Astrocyte (in vitro differentiated cells and primary cell): ENCODE measurements at places on chromosomes 12 and 14. TPM values are rescaled to one million over a fixed set of nuclear protein-coding genes. Genes with fewer than 3 reads are reported as not detected.
A peak's percentile ranks its signal among the peaks of the same experiment; 100 is the strongest.

The CELA1 gene
- total RNA-seq: not detected in 2 replicates

The WNT1 gene
- not detected in 2 replicates for total RNA-seq

The STXBP6 gene
- 27.1 and 27.5 TPM in 2 replicates for total RNA-seq

The PLXNC1 gene
- 5.8 and 6.9 TPM in 2 replicates for total RNA-seq

The RIPK3 gene
- total RNA-seq: 0.58 and 0.95 TPM in 2 replicates

The MIP gene
- total RNA-seq: not detected in 2 replicates

The SCN8A gene
- total RNA-seq: 6.5 and 6.9 TPM in 2 replicates

The ADIPOR2 gene
- total RNA-seq: 52.8 and 56.6 TPM in 2 replicates

The ANKS1B gene
- 2.4 and 3.0 TPM in 2 replicates for total RNA-seq

The KERA gene
- total RNA-seq: not detected in 2 replicates

The CPNE6 gene
- not detected in 2 replicates for total RNA-seq

The GZMB gene
- not detected in 2 replicates for total RNA-seq

The LRCOL1 gene
- total RNA-seq: not detected in 2 replicates

- no peaks in the 10 kb centered on the region for H3K27me3 ChIP-seq
- peaks cover 20% of the 10 kb centered on the region for H3K36me3 ChIP-seq
- no peak for DNase-seq
- no peak overlapping the region for H3K27ac ChIP-seq
These were observed 74.0 kb downstream of the PCNX1 start for GRCh38 chr14:70981000-70981952.

GRCh38 chr14:103808403-103809001 is 38.9 kb downstream of the PPP1R13B start:
- DNase-seq: peak; percentile 44
- H3K4me3 ChIP-seq: no peak overlapping the region
- H3K4me1 ChIP-seq: no peaks in the 10 kb centered on the region
- no peaks in the 10 kb centered on the region for H3K27me3 ChIP-seq

DNA sequence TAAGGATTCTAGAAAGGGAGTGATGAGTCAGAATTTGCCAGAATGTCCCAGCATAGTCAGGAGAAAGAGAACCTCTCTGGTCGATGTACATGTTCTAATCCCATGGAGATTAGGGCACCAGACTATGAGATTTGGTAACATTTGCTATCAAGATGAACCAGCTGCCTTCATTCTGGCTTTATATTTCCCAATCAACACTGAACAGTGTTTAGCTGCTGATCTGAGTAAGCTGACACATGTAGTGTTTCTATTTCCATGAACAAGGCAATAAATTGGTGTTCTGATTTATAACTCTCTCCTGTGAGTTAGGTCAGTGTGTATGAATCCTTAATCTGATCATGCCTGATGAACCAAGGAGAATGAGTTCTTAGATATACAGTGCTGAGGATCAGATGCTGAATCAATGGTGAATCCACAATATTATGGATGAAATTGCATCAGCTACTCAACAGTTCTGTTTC is 158.0 kb upstream of the AMIGO2 start:
- no peaks in the 10 kb centered on the region for H3K36me3 ChIP-seq
- peak; percentile 16 for DNase-seq
- no peak overlapping the region for H3K4me3 ChIP-seq
- no peak overlapping the region for H3K27ac ChIP-seq
- no peaks in the 10 kb centered on the region for H3K27me3 ChIP-seq
- H3K4me1 ChIP-seq: peaks cover 9% of the 10 kb centered on the region

DNA sequence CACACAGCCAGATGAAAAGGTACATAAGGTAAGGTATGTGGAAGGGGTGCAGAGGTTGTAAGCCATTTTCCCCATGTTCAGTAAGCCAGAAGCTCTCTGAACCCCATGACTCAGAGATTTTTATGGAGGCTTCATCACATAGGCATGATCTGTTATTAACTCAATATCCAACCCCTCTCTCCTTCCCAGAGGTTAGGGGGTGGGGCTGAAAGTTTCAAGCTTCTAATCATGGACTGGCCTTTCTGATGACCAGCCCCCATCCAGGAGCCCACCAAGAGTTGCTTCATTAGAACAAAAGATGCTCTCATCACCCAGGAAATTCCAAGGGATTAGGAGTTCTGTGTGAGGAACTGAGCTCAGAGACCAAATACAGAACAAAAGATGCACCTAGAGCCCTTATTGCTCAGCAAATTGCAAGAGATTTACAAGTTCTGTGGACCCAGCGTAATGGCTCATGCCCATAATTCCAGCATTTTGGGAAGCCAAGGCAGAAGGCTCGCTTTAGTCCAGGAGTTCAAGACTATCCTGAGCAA is 103.2 kb upstream of the DAAM1 start:
- DNase-seq: no peak
- H3K36me3 ChIP-seq: no peaks in the 10 kb centered on the region
- no peaks in the 10 kb centered on the region for H3K27me3 ChIP-seq
- H3K27ac ChIP-seq: no peak overlapping the region
- H3K4me1 ChIP-seq: no peaks in the 10 kb centered on the region
- H3K4me3 ChIP-seq: no peak overlapping the region

DNA sequence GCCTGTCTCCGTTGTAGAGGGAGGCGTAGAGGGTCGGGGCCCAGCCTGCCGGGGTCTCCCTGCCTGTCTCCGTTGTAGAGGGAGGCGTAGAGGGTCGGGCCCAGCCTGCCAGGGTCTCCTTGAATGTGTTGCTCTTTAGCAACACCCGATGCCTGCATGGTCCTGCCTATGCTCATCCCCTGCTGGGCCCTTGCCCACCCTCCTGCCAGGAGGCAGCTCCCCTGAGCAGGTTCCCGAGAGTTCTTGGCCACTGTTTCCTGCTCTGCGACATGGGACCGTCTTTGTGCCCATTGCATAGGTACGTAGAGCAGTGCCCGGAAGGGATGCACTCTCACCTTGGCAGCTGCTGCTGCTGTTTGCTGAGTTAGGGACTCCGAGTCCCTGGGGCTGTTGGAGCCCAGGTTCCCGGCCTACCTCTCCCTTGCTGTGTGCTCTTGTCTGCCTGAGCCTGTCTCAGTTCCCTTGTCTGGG is 3.3 kb downstream of the KIF26A start:
- H3K4me3 ChIP-seq: no peak overlapping the region
- DNase-seq: no peak
- H3K4me1 ChIP-seq: peaks cover 5% of the 10 kb centered on the region
- no peak overlapping the region for H3K27ac ChIP-seq
- peaks cover 11% of the 10 kb centered on the region for H3K27me3 ChIP-seq

- DNase-seq: no peak
- peaks cover 7% of the 10 kb centered on the region for H3K4me1 ChIP-seq
- H3K36me3 ChIP-seq: no peaks in the 10 kb centered on the region
- H3K27ac ChIP-seq: no peak overlapping the region
- no peaks in the 10 kb centered on the region for H3K27me3 ChIP-seq
- no peak overlapping the region for H3K4me3 ChIP-seq
These were observed 229.2 kb upstream of the PLEKHG7 start for GRCh38 chr12:92473564-92473963.

GRCh38 chr14:93037351-93037750 is 78.4 kb downstream of the ITPK1 start:
- no peak overlapping the region for H3K4me3 ChIP-seq
- no peaks in the 10 kb centered on the region for H3K36me3 ChIP-seq
- no peak overlapping the region for H3K27ac ChIP-seq
- H3K4me1 ChIP-seq: peaks cover 18% of the 10 kb centered on the region
- H3K27me3 ChIP-seq: peaks cover 7% of the 10 kb centered on the region

DNA sequence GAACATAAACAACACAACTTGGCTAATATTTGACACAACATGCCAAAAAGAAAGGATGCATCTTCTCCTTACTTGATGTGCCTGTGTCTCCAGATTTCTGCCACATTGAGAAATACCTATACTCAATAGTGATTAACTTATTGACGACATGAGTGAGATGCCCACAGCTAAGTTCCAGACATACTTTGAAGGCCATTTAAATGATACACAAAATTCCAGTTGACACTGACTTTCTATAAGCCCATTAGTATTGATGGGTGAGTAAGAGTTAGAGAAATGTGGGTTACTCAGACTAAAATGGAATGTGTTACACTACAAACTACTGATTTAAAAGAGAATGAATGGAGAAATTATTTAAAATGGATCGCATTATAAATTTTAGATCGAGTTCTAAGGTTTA is 838.2 kb upstream of the MGAT4C start:
- H3K4me1 ChIP-seq: no peaks in the 10 kb centered on the region
- H3K36me3 ChIP-seq: no peaks in the 10 kb centered on the region

GRCh38 chr14:88831284-88831683 is 6.8 kb downstream of the TTC8 start:
- no peaks in the 10 kb centered on the region for H3K36me3 ChIP-seq
- no peaks in the 10 kb centered on the region for H3K27me3 ChIP-seq
- peak; percentile 84 for DNase-seq
- no peak overlapping the region for H3K27ac ChIP-seq
- peaks cover 32% of the 10 kb centered on the region for H3K4me1 ChIP-seq
- H3K4me3 ChIP-seq: no peak overlapping the region

DNA sequence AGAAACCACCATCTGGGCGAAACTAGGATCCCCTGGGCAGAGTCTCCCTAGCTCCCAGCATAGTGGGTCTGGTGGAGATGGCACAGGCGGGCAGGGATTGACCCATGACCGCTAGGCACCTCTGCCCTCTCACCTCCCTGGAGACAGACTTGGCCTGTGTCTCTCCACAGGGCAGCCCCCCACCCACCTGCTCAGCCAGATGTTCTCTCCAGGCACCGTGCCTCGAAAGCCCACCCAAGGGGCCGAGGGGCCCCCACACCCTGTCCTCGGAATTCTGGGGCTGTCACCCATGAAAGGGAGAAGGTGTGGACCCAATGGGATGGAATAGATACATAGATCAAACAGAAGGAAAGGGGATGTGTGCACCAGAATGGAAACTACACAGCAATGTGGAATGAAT is 229.1 kb upstream of the RTL1 start:
- no peak overlapping the region for H3K4me3 ChIP-seq
- no peak for DNase-seq
- peaks cover 19% of the 10 kb centered on the region for H3K27me3 ChIP-seq
- H3K27ac ChIP-seq: no peak overlapping the region
- no peaks in the 10 kb centered on the region for H3K36me3 ChIP-seq
- H3K4me1 ChIP-seq: no peaks in the 10 kb centered on the region

DNA sequence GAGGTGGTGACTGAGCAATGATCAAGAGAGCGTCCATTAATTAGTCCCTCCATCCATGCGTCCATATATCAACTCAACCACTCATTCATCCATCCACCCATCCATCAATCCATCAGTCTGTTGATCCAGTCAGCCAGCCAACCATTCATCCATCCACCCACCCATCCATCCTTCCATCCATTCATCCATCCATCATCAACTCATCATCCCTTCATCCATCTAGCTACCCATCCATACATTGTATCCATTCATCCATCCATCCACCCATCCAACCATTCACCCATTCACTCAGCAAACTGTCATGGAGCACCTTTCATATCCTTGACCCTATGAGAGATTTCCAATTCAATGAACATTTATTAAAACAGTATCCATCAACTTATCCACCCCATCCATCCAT is 28.1 kb downstream of the MAP1LC3B2 start:
- peaks cover 5% of the 10 kb centered on the region for H3K4me1 ChIP-seq
- no peak for DNase-seq
- no peak overlapping the region for H3K27ac ChIP-seq

GRCh38 chr14:23365036-23365731 is at the start of gene EFS:
Gene EFS (minus strand): TSS chr14:23365172. CDS start chr14:23365025, 147 bp downstream.
- H3K4me3 ChIP-seq: peak within 1 kb of the TSS; percentile 58
- H3K27me3 ChIP-seq: no peaks in the 10 kb centered on the region
- H3K36me3 ChIP-seq: no peaks in the 10 kb centered on the region
- H3K27ac ChIP-seq: peak within 1 kb of the TSS; percentile 19

GRCh38 chr14:96051231-96051630 is 12.1 kb downstream of the C14orf132 start:
- H3K27me3 ChIP-seq: no peaks in the 10 kb centered on the region
- no peak for DNase-seq
- H3K4me1 ChIP-seq: peaks cover 35% of the 10 kb centered on the region
- H3K4me3 ChIP-seq: no peak overlapping the region

GRCh38 chr14:73359445-73359844 is 98.9 kb downstream of the NUMB start:
- no peaks in the 10 kb centered on the region for H3K36me3 ChIP-seq
- no peak overlapping the region for H3K27ac ChIP-seq
- no peak overlapping the region for H3K4me3 ChIP-seq

DNA sequence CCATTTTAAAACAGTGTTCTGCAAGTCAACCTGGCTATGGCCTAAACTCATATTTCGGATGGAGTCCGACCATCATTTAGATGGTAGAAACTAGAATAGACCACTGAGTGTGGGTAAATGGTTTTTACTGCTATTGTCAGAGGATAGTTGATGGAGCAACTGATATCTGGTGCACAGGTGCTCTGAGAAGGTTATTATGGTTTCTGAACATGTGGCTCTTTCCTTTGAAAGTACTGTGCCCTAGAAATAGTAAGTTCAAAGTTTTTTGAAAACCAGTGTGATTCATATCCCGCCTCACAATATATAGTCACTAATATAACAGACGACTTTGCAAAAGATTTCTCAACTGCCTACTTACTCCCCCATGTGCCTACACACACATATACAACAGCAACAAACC is 64.4 kb upstream of the BTG1 start:
- H3K4me1 ChIP-seq: peaks cover 16% of the 10 kb centered on the region
- no peaks in the 10 kb centered on the region for H3K27me3 ChIP-seq
- no peak overlapping the region for H3K27ac ChIP-seq
- DNase-seq: no peak

DNA sequence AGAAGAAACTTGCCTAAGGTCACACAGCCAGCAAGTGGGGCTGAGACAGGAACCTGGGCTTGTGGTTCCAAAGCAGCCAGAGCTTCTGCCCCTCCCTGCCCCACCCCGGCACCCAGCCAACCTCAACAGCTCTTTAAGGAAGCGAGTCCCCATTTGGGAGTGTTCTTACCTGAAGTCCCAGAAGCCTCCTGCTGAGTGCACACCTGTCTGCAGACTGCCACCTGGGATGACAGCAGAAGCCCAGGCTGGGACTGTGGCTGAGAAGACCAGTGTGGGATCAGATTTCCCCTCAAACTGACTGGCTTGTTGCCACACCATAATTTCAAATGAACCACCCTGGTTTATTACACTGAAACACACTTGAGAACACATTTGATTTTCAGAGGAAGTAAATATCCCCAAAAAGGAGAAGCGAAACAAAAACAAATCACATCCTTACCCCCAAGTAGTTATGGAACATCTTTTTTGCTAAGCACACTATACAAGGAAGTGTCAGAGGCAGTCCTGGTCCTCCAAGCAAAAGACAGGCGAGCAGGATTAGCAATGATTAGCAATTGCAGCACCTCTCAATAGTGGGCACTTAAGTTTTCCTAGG is 6.3 kb upstream of the RIN3 start:
- no peak overlapping the region for H3K27ac ChIP-seq
- H3K36me3 ChIP-seq: no peaks in the 10 kb centered on the region

DNA sequence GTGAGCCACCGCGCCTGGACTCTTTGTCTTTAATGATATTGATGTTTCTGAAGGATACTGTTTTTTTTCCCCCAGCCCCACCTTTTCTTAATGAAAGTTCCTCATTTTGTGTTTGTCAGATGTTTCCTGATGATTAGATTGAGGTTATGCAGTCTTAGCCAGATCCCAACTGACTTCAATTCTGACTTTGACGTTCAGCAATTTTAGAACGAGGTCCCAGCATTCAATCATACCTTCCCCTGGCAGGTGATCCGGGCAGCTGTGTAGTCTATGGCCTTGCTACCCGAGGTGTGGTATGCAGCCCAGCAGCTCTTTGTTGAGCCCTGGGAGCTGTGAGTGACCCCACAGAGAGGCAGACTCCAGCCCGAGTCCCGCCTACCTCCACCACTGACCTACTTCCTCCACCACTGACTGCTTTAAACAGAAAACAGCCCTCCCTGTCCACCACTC is 82.7 kb downstream of the LGMN start:
- H3K4me3 ChIP-seq: no peak overlapping the region
- no peak for DNase-seq
- no peaks in the 10 kb centered on the region for H3K36me3 ChIP-seq
- peaks cover 16% of the 10 kb centered on the region for H3K4me1 ChIP-seq
